ENCODE measurements at places on chromosomes 1 and 21. TPM values are rescaled to one million over a fixed set of nuclear protein-coding genes. Genes with fewer than 3 reads are reported as not detected.

LAMC1 gene
- 230 TPM for total RNA-seq

STUM gene
- 3.9 TPM for total RNA-seq

LCE6A gene
- not detected for total RNA-seq

SPATC1L gene
- 8.4 TPM for total RNA-seq

LRRC3 gene
- total RNA-seq: 1.8 TPM

KIF14 gene
- 0.32 TPM for total RNA-seq
